ENCODE measurements at places on chromosomes 6 and 20. TPM values are rescaled to one million over a fixed set of nuclear protein-coding genes. Genes with fewer than 3 reads are reported as not detected.

TFAP2C gene
- total RNA-seq: 92.9 TPM

DNA sequence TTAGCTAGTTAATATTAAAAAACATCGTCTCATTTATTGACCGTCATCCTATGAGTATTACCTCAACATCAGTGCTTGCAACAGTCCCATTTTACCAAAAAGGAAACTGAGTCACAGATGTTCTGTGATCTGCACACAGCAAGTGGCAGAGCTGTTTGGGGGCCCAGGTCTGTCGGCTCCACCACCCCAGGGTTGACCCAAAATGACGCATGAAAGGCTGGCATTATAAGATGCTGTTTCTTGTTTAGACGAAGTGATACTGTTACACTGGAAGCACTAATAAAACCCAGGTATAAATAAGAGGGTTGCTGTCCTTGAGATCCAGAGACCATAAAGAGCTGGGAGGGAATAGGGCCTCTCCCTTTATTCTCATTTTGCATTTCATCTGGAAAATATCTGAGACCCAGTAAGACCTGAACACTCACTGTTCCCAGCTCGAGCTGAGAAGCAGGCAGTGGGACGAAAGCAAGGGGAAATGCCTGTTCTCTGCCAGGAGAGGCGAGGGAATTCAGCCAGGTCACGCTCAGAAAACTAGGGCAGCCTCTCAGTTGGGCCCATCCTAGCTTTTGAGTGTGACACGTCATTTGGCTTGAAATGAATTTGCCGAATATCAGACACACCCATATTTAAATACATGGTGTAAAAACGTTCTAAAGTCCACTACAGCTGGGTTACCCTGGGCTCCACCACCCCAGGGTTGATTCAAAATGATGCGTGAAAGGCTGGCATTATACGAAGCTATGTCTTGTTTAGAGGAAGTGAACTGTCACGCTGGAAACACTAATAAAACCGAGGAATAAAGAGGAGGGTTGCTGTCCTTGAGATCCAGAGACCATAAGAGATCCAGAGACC, 1.4 kb upstream of the MICAL1 start:
- no peak for DNase-seq

GRCh38 chr6:156348849-156349248, 428.3 kb upstream of the ARID1B start:
- no peak for DNase-seq

- no peak for DNase-seq
These were observed 276.4 kb upstream of the JAG1 start for GRCh38 chr20:10949930-10950783.

GRCh38 chr20:2005831-2006426, 12.1 kb upstream of the PDYN start:
- DNase-seq: peak; percentile 88

- no peak for DNase-seq
These were observed 623.1 kb downstream of the PHF3 start for GRCh38 chr6:64258752-64259151.

DNA sequence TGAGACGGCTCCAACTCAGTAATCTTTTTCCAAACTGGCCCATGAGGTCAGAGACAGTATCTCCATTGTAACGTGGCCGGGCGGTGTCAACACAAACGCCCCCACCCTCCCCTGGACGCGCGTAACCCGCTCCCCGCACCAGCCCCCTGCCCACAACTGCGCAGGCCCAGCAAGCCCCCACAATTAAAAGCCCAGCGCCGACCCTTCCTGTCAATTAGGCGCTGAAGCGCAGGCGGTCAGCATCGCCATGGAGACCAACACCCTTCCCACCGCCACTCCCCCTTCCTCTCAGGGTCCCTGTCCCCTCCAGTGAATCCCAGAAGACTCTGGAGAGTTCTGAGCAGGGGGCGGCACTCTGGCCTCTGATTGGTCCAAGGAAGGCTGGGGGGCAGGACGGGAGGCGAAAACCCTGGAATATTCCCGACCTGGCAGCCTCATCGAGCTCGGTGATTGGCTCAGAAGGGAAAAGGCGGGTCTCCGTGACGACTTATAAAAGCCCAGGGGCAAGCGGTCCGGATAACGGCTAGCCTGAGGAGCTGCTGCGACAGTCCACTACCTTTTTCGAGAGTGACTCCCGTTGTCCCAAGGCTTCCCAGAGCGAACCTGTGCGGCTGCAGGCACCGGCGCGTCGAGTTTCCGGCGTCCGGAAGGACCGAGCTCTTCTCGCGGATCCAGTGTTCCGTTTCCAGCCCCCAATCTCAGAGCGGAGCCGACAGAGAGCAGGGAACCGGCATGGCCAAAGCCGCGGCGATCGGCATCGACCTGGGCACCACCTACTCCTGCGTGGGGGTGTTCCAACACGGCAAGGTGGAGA, at the start of the genes HSPA1A and HSPA1L:
Gene HSPA1A (plus strand): TSS at position 519 of the 814 bp plus-strand sequence. CDS start 214 bp downstream, at position 733.
Gene HSPA1L (minus strand): TSS at position 259 of the 814 bp plus-strand sequence. CDS start 3,311 bp downstream, outside the sequence.
- DNase-seq: peak; percentile 94

DNA sequence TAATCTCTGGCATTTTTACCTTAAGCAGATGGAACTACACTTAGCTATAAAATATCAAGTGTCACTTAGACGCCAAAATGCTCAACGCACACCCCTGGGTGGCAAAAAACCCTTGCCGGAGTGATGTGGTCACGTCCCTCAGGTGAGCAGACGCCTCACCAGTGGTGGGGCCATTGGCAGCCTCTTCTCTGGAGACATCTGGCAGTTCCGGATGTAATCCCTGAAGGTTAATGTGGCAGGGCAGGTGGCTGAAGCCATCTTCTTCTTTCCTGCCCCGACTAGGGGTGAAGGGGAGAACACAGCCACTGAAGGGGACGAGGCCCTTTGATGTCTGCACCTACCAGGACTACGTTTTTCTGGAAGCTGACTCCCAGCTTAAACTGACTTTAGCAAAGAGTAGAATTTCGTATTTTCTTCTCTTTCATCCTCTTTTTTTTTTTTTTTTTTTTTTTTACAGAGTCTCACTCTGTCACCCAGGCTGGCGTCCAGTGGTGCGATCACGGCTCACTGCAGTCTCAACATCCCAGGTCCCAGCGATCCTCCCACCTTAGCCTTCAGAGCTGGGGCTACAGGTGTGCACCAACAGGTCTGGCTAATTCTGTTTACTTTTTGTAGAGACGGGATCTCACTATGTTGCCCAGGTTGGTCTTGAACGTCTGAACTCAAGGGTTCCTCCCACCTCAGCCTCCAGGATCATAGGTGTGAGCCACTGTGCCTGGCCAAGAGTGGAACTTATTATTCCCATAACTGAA, 152.1 kb downstream of the TTLL2 start:
- peak; percentile 75 for DNase-seq
